ENCODE measurements at places on chromosomes 7 and 10. TPM values are rescaled to one million over a fixed set of nuclear protein-coding genes. Genes with fewer than 3 reads are reported as not detected.

- peak; percentile 56 for DNase-seq
Observed at GRCh38 chr10:63217120-63217605, 84.0 kb downstream of the NRBF2 start.

DNA sequence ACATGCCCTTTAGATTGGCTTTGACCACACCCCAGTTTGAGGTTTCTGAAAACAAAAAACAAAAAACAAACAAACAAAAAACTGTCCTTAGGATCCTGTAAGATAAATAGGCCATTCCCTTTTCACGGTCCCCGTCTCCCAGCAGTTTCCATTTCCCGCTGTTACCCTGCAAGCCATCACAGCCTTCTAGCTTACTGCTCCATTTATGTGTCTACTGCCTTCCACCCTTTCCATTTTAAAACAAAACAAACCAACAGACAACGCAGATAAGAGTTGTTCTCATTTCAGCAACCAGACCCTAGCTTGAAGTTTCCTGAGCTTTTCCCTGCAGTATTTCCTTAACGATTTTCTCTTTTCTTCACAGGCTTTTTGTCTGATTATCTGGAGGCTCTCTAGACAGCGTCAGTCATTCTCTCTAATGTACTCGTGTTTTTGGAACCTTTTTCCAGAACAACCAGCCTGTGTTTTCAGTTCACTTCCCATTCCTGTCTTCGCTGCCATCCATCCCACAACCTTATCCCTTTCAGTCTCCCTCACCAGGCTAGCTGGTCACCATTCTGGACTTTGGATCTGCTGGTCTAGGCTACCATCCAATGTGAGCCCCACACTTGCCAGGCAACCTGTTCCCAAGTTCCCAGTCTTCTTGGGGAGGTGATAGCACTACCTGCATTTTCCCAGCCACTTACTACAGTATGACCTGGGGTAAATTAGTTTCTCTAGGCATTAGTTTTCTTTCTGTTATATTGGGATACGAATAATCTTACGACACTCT lies 317.3 kb upstream of the FZD1 start:
- DNase-seq: peak; percentile 3

DNA sequence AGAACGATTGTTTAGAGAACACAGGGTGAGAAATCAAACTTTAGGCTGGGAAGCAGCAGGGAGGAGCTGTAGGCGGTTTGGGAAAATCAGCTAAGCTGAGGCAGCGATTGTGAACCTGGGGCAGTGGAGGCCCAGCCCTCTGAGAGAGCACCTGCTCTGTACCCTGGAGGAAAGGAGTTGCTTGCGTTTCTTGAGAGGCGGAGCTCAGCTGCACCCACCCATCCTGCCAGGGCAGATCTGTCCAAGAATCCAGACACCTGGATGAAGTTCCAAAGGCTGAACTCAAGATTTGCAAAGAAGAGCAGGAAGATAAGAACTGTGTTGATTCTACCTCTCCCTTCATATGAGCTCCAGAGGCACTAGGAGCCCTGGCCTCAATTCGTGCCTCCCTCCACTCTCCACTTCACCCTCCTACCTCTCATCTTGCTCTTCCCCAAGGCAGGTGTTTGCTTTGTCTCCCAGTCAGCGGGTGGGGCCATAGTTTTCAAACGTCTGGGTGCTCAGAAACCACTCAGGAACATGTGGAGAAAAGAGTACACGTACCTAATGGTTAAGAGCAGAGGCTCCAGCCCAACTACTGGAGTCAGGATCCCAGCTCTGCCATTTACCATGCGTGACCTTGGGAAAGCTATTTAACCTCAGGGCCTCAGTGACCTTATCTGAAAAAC lies 21.5 kb upstream of the TMEM213 start:
- no peak for DNase-seq

GRCh38 chr7:108012499-108013430 lies 9.8 kb upstream of the LAMB1 start:
- DNase-seq: peak; percentile 58

DNA sequence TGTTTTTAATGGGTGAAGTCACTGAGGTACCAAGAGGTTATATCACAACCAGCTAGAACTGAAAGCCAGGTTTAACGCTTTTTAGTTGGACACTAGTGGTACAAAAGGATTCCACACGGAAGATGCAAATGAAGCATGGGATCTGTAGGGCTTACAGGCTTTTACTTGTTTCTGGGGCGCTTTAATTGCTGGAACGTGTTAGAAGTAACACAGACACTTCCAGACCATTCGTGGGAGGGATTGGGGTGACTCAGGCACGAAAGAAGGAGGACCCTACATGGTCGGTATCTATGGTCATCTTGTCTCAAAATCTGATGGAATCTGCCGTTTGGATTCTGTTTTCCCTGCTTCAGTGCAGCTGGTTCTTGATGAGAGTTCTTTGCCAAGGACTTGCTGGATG lies 1.0 kb downstream of the YKT6 start:
- peak; percentile 45 for DNase-seq

DNA sequence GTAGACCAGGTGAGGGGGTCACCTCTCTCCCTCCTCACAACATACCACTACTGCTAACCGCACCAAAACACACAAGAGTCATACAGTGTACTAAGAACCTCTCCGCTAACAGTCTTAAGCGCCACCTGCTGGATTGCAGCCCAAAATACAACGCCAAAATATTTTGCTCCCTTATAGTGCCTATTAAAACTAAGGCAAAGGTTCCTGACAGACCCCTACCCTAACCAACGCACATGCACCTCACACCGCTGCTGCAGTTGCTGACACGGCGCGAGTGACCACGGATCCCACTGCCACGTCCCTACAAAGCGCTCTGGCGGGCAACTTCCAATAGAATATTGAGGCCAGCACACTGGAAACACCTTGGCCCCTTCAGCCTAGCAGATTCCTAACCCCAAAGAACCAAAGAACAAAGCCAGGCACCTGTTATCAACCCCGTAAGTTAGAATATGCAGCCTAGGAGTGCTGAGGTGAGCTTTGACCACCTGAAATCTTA lies 563.6 kb upstream of the SEMA3D start:
- DNase-seq: no peak

GRCh38 chr10:117554241-117554814 lies 11.8 kb downstream of the EMX2 start:
- DNase-seq: no peak

DNA sequence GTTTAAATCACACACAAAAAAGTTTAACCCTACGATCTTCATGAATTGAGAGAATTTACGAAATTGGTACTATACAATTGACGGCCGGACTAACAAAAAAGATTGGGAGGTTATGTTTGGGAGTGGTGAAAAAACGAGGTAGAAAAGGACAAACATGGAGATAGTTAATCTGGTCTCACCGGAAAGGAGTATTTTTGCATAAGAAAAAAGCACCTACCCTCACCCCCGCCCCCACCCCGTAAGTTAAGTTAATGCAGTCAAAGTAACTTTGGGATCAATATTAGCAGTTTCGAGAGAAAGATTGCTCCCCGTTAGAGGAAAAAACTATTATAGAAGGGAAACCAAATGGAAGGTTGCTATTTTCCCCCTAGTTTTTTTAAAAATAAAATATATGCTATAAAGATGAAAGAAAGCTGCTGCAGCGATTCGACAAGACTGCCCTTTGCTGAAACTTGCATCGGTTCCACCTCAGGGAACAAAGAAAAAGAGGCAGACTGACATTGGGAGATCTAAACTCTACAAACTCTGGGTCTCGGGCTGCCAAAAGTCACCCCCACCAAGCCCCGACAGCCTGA lies 3.5 kb downstream of the SP8 start:
- DNase-seq: no peak

DNA sequence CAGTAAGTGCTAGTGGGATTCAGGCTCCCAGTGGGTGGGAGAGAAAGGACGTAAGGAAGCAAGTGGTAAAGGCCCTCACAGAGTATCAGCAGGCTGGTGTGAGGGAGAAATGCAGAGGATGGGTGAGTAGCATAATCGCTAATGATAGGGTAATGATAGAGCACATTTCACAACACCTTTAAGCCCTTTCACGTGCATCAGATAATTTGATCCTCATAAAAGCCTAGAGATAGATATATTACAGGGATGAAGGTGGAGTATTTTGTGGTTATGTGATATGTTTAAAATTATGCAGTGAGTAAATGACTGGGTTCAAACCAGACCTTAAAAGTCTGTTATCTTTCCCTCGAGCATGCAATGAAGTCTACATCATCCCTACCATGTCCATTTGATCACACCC lies 10.3 kb downstream of the LEP start:
- DNase-seq: no peak

DNA sequence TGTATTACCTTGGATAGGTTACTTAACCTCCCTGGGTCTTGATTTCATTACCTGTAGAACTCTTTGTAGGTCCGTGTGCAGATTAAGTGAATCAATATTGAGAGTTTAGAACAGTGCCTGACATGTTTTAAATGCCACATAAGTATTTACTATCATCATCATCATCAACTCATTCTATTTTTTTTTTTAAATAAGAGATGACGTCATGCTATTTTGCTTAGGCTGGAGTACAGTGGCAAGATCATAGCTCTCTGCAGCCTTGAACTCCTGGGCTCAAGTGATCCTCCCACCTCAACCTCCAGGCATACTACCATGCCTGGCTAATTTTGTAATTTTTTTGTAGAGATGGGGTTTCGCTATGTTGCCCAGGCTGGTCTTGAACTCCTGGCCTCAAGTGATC lies 132.0 kb upstream of the FZD8 start:
- DNase-seq: no peak

GRCh38 chr7:96183163-96183670 lies 138.7 kb downstream of the SLC25A13 start:
- no peak for DNase-seq

- no peak for DNase-seq
Observed at GRCh38 chr7:16035392-16035791, 348.9 kb upstream of the MEOX2 start.

GRCh38 chr7:3518546-3518945 lies 217.5 kb downstream of the SDK1 start:
- no peak for DNase-seq

- DNase-seq: no peak
Observed at GRCh38 chr10:112639298-112639697, 192.3 kb downstream of the VTI1A start.

DNA sequence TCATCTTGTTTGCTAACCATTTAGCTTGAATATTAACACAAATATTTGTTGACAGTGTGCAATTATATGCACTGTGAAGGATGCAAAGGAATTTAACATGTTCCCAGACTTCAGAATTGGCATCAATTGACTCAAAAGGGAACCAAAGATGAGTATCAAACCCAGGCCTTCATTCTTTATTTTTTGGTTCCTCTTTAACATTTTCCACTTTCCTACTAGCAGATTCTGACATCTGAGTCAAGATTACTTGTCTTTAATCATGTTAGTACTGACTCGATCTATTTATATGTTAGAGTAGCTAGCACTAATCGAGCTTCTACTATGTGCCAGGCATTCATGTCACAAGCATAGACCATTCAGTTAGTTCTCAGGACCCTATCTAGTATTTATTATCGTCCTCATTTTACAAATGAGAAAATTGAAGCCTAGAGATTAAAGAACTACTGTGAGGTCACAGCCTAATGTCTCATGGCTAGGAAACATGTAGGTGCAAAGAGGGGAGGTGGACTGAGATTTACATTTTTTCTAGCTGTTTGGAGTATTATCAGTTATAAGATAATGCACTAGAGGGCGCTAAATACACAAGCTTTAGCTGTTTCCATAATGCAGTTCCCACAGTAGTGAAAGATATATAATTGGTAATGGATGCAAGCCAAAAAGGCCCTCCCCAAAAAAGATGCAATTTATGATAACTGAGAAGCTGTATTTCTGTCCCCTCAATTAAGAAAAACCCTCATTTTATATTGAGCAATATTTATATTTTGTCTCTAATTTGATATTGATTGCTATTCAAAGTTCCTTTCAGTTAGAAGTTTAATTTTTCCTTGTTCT lies 32.9 kb upstream of the KMT2E start:
- peak; percentile 67 for DNase-seq

DNA sequence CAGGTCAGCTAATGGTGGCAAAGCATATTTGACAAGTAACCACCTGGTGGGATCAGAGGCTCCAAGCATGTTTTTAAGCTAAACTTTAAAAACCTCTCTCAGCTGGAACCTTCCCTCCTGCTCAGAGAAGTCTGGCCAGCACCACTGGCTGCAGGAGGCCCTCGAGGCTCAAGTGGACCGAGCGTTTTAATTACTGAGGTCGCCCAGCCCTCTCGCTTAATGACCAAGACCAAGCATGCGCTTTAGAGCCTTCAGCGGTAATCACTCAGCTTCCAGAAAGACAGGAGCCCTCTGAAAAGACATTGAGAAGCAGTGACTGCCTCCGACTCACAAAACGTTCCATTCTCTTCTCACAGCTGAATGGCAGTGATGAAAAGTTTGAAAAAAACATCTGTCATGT lies 383.4 kb upstream of the ADARB2 start:
- peak; percentile 61 for DNase-seq

DNA sequence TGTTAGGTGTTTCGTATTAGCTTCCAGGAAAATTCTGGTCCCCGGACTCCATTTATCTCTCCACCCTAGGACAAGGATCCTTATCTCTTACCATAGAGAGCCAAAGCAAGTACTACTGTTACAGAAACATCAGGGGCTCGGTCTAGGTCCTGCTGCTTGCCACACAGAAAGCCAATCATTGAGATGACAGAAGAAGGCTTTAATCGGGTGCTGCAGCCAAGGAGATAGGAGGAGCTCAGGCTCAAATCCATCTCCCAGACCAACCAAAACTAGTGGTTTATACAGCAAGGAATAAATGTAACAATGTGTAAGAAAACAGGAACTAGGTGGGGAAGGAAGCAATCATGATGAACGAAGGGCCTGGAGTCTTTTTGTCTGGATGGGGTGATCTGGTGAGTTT lies 22.2 kb upstream of the CACUL1 start:
- no peak for DNase-seq

DNA sequence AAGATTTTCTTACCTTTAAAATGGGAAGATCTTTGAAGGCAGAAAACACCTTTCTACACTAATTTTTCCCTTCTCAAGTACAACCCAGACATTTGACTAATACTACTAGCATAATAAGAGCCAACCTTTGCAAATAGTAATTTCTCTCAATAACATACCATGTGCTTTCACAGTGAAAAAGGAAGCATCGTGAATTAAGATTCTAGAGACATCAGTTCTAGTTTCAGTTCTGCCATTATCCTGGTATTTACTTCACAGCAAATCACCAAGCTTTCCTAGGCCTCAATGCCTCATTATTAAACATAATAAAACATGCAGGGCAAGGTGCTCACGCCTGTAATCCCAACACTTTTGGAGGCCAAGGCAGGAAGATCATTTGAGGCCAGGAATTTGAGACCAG lies 24.9 kb downstream of the GSAP start:
- DNase-seq: no peak

DNA sequence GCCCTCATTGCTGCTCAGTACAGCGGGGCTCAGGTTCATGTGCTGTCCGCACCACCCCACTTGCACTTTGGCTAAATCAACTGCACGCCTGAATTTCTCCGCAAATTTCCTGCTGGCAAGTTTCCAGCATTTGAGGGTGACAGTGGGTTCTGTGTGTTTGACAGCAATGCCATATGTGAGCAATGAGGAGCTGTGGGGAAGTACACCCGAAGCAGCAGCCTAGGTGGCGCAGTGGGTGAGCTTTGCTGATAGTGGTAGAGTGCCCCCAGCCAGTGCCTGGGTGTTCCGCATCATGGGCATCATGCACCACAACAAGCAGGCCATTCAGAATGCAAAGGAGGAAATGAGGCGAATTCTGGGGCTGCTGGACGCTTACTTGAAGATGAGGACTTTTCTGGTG lies 103.9 kb upstream of the POT1 start:
- DNase-seq: no peak

UCN3 gene
- total RNA-seq: not detected

CXCL12 gene
- 30.3 TPM for total RNA-seq

H2BK1 gene
- not detected for total RNA-seq

SP4 gene
- 14.3 TPM for total RNA-seq

HTR5A gene
- total RNA-seq: not detected

NRCAM gene
- 0.78 TPM for total RNA-seq

SPDYE6 gene
- total RNA-seq: not detected

ADCY1 gene
- 3.1 TPM for total RNA-seq

PHKG1 gene
- 0.39 TPM for total RNA-seq
